Panc1 (cell line): ENCODE measurements at places on chromosomes 3 and 15.

GRCh38 chr15:84826369-84826823, 9.2 kb downstream of the ALPK3 start:
- DNase-seq = no peak

- DNase-seq = no peak
Observed at GRCh38 chr3:188706599-188706998, 465.2 kb upstream of the TPRG1 start.

DNA sequence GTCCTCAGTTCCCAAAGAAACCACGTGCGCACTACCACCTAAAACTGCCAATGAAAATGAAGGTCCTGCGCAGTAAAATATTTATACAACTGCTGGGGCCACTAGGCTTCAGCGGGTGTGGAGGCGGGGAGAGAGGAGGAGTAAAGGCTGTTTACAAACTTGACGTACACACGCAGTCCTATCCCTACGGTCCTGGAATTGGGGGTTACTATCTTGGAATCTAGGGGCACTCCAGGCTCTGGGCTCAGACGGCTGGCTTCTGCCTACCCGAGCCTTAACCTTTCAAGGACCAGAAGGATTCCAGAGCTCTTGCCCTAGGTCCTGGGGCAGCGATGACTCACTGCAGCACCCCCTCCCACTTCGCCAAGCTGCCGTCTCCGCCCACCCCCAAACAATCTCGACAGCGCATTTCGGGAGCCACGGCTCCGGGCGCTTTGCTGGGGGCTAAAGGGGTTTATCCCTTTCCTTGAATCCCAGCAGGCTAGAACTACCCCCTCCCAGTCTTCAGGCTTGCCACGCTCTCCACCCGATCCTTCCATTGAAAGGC, 3.0 kb downstream of the ADAMTS9 start:
- DNase-seq = no peak

DNA sequence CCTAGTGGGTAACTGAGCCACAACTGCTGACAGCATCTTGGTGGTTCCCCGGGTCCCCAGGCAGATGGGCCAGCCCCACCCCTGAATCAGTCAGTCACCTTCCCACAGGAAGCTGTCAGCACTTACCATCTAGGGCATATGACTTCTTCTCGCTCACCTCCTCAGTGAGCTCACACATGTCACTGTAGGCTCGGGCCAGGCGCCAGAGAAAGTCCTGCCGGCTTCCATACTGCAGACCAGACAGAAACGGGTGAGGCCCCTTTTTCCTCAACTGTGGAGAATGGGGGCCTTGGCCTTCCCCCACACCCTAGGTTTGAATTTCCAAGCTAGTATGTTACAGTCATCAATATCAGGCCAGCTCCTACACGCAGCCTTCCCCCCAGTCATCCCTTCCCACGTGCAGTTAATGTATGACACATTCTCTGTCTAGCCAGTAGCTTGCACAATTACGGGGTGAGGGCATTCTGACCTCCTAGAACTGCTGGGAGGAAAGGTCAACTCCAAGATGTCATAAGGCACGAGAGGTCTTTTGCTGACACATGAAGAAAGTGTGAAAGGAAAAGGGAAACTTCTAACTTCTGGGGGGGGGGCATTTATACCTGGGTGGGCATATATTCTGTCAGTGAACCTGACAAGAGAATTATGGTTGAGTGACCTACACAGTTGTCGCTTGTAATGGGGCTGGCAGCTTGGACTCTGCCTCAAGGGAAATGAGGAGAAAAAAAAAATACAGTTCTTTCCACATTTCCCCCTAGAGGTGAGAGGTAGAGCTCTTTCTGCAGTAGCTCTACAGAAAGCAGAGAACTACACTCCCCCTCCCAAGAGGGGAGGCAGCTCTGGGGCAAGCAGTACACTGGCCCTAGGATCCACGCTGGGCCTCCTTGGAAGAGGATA, 10.9 kb downstream of the RMDN3 start:
- DNase-seq = no peak

DNA sequence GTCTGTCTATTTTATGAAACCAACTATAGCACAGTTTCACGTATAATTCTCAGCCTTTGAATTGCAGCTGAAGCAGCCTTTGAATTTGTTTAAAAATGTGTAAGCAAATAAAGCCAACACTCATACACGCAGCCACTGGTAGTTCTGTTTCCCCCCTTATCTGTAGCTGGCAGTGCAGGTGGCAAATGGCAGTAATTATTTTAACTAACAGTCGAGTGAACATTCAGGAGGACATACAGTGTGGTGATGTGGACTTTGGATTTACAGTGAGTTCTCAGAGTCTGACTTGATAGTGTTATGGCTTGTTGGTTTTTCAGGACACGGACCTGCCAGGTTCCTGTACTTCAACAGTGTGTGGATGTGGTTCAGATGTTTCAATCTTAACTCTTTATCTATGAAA, 64.0 kb upstream of the SKOR1 start:
- DNase-seq = no peak

- DNase-seq = no peak
Observed at GRCh38 chr15:78212546-78213424, 21.6 kb downstream of the ACSBG1 start.

- no peak for DNase-seq
Observed at GRCh38 chr3:25426408-25426807, 1.7 kb upstream of the RARB start.

GRCh38 chr3:49237344-49237743, 39.7 kb downstream of the C3orf62 start:
- DNase-seq = no peak

DNA sequence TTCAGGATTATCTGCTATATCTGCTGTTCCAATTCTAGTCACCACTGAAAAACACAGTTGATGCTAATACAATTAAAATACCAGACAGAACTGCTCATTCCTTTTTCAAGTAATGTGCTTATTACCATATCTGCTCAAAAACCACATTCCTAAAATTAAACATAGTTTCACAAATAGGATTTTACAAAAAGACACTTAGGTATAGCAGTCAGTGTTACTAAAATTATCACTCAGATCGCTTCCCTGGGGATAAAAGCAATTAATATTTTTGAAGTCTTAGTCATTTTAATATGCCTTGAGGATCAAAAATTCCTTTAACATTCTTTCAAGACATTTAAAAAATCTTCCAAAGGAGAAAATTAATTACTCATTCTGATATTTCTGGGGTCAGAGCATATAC, 71.5 kb downstream of the RAD18 start:
- DNase-seq = no peak

- DNase-seq = no peak
Observed at GRCh38 chr3:194098081-194098842, 37.7 kb upstream of the HES1 start.

GRCh38 chr3:120560304-120561250, 35.6 kb upstream of the NDUFB4 start:
- no peak for DNase-seq

DNA sequence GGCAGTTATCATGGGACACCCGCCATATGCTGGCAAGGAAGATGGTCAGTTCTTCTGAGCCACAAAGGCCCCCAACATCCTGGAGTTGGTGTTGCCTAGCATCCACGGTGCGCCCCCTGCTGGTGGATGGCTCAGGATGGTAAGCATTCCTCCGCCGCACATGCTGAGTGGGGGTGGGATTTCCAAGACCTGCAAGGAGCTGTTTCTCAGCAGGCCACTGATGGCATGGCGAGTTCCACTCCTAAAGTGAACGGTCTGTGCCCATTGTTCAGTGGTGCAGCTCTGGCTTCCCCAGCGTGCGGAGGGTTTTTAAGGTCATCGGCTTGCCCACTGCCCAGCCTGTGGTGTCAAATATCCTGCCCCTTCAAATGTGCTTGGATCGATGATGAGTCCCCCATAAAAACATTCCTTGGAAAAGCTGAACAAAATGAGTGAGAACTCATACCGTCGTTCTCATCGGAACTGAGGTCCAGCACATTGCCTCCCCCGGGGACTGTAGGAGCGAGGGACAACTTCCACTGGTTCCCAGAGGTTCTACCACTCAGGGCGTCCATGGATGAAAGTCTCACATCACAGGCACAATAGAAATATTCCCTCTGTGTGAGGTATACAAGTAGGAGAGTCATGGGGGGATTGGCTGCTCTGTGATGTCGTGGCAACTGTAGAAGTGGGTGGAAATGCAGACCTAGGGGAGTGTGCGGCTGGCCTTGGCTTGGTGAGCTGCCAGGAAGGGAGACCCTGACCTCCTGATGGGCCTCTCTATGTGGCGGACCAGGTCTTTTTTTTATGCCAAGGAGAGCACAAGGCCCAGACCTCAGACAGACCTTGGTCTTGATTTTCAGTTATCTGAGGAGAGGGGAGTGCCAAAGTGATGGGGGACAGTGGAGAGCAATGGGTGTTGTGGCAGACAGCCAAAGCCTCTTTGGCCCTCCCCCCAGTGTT, 102.0 kb downstream of the SNRPN start:
- DNase-seq = no peak

GRCh38 chr3:61073566-61074165, 177.6 kb downstream of the FHIT start:
- DNase-seq = no peak

DNA sequence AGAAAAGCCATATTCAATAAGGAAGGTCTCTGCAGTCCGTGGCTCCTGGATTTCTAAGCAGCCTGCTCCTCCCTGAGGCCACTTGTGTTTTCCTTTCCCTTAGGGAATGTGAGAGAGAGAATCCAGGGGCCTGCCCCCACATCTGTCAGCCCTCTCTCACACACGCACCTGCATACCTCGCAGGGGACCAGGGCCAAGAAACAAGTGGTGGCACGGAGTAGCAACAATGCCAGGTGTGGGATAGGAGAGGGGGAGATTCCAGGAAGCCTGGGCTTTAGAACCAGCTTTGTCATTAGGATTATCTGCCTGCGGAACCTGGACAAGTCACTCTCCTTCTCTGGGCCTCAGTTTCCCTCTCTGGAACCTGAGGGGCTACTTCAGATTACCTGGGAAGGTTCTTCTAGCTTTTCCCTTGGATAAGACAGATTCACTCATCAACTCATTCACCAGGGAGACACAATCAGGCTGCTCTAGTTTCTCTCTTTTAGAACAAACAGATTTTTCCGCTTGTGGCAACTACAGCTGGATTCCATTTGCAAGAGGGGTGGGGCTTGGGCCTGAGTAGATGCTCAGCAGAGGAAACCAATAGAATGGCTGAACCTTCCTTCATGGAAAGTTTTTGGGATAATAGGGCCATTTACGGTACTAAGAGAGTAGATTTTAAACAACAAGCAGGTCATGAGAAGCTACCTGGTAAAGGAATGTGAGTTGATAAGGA, 19.5 kb downstream of the BCL6 start:
- no peak for DNase-seq

DNA sequence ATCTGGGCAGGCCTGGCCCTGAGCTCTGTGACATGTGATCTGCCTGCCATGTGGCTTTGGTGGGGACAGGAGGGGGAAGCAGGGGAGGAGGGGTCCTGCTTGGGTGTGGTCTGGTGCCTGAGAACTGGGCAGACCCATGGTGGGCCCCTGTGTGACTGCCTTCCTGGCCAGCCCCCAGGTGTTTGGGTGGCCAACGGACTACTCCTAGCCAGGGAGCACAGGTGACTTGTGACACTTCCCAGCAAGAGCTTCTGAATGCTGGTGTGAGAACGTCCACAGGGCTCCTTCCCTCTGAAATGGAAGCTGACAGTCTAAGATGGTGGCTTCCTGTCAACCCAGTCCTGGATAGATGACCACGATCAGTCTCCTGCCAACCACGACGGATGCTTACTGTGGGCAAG, 136.1 kb upstream of the MEF2A start:
- no peak for DNase-seq

GRCh38 chr15:85869124-85869523, 74.4 kb upstream of the KLHL25 start:
- DNase-seq = no peak

- DNase-seq = no peak
Observed at GRCh38 chr3:16512435-16513140, 911 bp downstream of the RFTN1 start.

GRCh38 chr15:59532770-59533379, 78.7 kb upstream of the GCNT3 start:
- no peak for DNase-seq

- no peak for DNase-seq
Observed at GRCh38 chr3:127284258-127284657, 3.6 kb downstream of the PRR20G start.

GRCh38 chr15:67833710-67834511, 5.9 kb downstream of the RNU6-1 start:
- no peak for DNase-seq

DNA sequence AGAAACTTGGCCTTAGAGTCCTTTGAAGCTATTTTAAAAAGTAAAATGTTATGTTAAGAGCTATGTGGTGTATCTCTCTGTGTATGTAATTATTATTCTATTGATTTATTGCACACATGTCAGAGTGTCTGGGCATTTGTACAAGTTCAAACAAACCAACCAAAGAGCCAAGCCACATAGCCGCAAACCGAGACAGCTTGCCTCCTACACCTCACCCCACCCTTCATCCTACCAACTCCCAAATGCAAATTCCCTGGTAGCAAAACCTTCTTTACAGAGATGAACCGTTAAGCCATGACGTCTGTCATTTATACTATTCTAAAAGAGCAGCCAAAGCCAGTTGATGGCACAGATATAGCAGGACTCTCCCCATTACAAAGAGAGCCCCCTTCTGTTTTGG, 332.3 kb downstream of the ERC2 start:
- DNase-seq = no peak

- no peak for DNase-seq
Observed at GRCh38 chr3:69368129-69368741, 17.7 kb downstream of the FRMD4B start.

DNA sequence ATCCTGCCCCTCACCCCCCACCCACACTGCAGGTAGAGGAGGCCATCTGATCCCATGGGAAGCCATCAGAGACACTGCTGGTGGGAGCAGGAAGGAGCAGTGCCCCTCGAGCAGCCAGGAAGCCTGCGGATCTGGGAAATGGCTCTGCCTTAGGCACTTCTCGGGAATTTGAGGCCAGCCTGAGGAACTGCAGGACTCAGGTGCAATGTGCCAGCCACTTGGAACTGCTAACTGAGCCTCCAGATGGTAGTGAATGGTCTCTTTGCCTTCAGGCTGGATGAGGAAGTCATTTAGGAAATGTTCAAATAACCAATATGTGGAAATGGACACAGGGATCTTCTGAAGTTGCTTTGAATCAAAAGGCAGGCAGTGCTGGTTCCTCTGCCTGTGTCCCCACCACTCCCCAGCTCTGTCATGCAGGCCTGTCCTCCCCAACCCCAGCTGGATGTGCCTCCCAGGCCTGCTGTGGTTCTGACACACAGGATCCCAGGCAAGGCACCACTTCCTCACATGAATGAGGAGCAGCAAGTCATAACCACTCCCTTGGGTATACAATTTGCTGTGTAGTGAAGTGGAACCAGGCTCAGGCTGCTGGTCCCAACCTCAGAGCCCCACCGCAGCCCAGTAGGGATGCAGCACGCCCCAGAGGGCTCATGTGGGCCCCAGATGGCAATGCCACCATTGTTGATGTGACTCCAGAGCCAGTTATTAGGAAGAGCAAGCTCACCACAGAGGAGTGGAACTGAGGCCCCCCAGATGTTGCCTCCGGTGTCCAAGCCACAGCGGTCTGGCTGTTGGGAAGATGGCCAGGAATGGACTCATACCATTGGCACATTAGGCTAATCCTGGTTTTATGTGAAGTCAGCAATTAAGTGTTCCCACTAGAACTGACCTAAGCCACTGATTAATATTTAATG, 46.5 kb upstream of the LIMD1 start:
- no peak for DNase-seq

GRCh38 chr3:47000922-47001730, 21.7 kb downstream of the NBEAL2 start:
- DNase-seq = no peak

- no peak for DNase-seq
Observed at GRCh38 chr15:26128611-26129140, 265.5 kb upstream of the ATP10A start.
